ENCODE measurements at places on chromosomes 7 and 10.

DNA sequence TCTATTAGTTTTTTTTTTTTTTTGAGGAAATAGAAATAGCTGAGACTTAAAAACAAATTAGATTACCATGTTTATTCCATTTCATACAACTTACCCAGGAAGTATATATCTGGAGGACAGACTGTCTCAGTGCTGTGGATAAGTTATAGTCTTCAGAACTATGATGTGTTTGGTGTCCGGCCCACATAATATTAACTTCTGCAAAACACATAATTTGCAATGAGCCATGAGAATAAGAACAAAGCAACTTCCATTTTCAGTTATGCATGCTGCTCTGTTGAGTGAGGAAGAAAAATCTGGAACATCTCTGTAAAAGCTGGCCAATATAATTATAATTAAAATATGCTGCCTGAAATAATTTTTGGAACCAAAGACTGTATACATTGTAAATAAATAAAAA lies 130.9 kb downstream of the AGMO start:
- no peak for DNase-seq

DNA sequence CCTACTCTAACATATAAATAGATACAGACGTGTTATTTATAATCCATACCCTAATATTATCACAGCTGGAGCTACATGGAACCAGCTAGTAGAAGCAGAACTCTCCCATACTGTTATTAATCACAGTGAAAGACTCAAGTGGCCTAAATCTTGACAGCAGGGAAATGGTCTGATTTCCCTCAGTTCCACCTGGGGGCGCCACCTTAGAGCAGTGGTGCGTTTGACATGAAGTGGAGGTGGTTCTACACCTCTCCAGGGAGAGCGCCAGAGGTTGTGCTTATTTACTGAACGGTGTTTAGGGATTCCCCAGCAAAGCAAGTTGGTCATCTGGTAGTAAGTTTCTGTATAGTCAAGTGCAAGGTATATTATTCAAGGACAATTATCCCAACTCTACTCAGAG lies 17.6 kb downstream of the DNTT start:
- DNase-seq = no peak

DNA sequence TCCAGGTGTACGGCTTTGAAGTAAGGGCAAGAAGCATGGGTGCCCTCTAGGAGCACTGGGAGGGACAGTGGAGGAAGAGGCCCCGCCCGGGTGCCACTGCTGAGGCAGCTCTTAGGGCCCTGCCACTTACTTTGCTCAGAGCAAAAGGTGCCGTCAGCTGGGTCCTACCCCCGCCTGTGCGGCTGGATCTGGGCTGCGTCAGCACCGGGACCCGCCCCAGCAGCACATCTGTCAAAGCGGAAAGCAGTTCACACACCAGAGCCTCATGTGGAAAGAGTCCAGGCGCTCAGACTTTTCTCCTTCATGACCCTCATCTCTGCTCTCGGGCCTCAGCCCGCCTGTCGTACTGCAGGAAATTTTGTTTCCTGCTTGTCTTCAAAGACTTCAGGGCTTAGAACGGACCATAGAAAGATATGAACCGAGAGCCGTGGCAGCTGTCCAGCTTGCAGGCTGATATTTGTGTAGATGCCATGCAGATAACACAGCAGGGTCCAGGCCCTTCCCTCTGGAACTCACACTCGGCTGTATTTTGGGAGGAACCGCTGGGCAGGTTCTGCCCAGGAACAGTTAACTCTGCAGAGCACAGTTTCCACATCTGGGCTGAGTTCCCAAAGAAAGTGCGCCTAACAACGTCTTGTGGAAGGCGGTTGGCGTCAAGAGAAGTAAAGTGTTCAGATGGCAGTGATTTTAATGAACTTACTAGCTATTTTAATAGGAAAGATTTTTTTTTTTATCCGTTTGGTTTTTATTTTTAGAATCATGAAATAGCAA lies 44.3 kb upstream of the PRKAR1B start:
- DNase-seq = no peak

- peak; percentile 86 for DNase-seq
These were observed 88.9 kb upstream of the KLF6 start for GRCh38 chr10:3873728-3874461.

- peak; percentile 16 for DNase-seq
These were observed 355.7 kb upstream of the AKR1E2 start for GRCh38 chr10:4470231-4470835.

- DNase-seq = no peak
These were observed 274.0 kb downstream of the ELFN1 start for GRCh38 chr7:1943933-1944618.

DNA sequence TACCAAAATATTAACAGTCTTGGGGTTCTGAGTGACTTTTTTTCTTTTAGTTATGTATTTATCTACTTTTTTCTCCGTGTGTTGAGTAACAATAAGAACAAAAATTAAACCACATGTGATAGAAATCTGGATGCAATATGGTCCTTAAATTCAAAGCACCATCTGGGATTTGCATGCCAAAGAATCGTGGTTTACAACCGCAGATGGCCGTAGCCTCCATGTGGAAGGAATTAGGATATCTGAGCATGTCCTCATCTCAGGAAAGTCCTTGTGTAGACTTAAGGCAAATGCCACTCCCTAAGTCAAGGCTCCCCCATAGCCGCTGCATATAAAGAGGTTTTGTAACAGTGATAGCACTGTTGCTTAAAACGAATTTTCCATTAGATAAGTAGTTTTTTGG lies 304.0 kb downstream of the ZEB1 start:
- DNase-seq = no peak

DNA sequence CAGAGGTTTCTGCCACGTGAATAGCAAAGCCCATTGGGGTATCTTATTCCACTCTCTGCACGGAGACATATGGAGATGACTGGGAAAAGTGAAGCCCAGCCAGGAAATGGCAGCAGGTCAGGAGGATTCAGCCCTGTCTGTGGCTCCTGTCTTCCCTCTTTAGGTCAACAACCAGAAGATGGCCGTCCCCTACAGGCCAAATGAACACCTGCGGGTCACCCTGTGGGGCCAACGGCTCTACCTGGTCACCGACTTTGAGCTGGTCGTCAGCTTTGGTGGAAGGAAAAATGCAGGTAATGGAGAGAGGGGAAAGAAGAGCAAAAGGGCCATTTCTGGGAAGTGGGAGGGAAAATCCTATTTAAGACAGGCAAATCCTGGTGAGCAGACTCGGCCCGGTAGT lies 38.3 kb downstream of the EPHB4 start:
- DNase-seq = no peak

- peak; percentile 23 for DNase-seq
These were observed 152.9 kb downstream of the HGF start for GRCh38 chr7:81616951-81617350.

GRCh38 chr10:71135236-71135635 lies 77.1 kb upstream of the UNC5B start:
- DNase-seq = no peak

DNA sequence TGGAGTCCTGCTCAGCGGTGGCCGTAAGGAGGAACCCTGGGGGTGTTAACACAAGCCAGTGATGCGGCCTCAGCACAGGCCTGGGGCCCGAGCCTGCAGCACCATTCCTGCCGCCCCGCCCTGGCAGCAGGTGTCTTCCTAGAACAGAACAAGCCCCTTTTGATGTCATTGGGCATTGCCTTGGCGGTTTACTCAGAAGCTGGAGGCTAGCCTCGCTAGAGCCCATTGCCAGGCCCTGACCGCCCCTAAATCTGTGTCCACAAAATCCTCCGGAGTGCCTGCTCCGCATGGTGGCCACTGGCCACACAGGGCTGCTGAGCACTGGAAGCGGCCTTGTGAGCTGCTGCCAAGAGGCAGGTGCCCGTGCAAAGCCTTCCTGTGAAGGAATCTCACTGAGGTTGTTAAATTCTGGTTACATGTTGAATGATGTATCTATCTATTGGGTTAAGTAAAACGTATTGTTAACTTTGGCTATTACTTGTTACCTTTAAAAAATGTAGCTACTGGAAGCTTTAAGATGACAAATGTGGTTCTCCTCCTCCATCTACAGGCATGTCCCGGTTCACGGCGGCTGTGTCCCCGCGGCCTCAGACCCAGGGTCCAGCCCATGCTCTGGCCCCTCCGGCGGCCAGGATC lies 1.2 kb upstream of the INPP5A start:
- no peak for DNase-seq

DNA sequence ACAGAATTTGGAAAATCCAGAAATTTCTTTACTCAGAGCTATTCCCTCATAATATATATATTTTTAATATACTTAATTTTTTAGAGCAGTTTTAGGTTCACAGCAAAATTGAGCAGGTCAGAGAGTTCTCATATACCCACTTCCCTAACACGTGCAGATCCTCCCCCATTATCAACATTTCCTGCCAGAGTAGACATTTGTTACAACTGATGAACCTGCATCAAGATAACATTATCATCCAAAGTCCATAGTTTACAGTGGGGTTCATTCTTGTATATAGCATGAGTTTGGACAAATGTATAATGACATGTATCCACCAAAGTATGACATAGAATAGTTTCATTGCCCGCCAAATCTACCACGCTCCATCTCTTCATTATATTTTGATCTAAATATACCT lies 170.0 kb downstream of the PTEN start:
- no peak for DNase-seq

DNA sequence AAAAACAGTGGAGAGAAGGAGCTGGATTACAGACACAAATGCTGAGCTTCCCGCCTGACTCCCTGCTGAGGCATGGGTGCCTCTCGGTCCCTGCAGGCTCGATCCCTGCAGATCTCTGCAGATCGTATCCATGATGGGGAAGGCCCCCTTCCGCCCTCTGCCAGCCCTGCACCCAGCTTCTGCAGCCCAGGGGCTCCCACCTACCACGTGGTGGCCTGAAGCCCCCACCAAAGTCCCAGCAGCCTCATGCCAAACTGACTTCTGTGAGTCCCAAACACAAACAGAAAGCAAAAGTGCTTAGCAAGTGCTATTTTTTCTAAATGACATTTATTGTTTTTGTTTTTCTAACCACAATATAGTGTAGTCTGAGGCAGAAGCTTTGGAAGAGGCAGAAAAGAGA lies 127.1 kb upstream of the CHST15 start:
- no peak for DNase-seq

DNA sequence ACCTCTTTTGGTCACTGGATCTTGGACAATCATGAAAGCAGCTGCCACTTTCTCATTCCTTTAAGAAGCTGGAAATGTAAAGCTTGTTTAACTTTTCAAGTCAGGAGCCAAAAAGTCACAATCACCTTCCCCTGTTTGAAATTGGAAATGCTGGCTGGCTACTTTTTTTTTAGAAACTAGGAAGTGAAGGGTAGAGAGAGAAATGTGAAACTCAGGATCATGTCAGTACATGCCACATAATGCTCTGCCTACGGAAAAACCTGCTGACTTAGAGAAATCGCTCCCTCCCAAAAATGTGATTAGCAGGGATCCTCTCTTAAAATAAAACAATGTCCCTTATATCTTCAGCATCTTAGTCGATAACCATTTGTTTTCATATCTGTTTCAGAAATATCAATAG lies 188.4 kb upstream of the C7orf33 start:
- DNase-seq = no peak

DNA sequence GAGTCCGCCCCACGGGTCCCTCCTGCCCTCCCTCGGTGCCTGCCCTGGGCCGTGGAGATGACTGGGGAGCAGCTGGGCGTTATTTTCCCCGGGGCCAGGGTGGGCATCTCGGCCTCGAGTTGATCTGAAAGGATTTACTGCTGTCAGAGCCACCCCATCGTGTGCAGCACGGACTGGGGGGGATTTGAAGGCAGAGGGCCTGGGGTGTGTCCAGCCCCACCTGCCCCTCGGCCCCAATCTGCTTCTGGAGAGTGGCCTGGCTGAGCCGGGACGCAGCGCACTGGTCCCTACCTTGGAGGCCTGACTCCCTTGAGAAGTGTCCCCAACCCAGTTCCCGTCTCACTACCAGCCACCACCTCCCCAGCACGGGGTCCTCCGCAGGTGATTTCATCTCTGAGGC lies 24.2 kb upstream of the PFKFB3 start:
- DNase-seq = no peak

DNA sequence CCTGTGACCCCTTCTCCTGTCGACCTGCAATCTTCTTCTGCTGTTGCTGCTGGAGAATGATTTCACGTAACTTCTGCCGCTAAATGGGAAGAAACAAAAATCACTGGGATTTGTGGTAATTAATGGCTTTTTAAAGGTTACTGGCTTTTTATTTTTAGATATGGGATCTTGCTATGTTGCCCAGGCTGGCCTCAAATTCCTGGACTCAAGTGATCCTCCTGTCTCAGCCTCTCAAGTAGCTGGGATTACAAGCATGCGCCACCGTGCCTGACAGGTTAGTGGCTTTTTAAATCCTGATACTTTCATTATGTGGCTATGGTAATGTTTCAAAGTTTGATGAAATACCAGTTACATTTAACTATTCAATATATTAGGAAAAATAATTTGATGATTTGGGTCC lies 154.6 kb downstream of the GALNT11 start:
- DNase-seq = no peak

DNA sequence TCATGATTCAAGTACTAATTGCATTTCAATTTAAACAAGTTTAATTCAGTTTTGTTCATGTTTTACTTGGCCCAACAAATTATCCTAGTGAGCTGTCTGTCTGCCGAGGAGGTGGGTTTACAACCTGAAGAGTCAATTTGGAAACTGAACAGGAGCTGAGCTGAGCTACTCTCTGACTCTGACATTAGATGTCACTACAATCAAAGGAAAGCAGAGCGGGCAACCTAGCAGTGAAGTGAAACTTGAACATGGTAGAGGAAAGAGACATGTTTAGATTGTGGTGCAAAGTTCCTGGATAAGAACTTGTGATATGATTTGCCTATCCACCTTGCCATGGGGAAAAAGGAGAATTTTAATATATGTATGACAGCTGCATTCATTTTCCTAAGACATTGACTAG lies 9.6 kb upstream of the AGR3 start:
- peak; percentile 12 for DNase-seq

GRCh38 chr7:31550432-31550831 lies 36.5 kb downstream of the ITPRID1 start:
- DNase-seq = no peak

GRCh38 chr10:30422151-30422695 lies 11.8 kb upstream of the MAP3K8 start:
- DNase-seq = no peak

DNA sequence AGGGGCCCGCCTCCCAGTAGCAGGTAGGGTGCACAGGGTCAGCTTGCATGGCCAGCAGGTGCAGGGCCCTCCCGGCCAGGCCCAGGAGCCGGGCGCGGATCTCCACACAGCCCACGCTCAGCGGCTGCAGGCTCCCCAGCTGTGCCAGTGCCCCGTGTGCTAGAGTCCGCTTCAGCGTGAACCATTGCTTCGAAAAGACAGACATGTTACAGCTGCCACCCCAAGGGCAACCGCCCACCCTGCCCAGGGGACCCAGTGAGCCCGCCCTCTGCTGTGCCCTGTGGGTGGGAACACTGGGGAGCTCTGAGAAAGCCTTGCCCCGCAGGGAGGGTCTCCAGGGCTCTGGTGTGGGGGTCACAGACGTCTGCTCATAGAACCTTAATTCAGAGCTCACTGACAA lies 64.3 kb upstream of the NKX6-2 start:
- no peak for DNase-seq

- DNase-seq = peak; percentile 47
These were observed 113.0 kb downstream of the PDE1C start for GRCh38 chr7:31957090-31957720.

DNA sequence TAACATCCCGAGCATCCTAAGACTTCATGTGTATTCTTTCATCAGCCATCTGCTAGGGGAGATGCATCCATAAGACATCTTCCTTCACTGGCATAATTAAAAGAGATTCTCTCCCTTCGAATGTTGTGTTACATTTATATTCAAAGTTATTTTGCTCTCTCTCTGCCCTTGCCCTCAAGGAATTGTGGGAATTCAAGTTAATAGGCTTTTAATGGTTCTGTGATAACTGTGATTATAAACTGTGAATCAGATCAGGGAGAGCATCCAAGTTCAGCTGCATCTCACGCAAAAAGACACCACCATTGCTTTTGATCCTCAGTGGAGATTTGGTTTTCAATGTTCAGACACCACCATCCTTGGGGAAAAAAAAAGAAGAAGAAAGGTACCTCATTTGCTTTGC lies 9.2 kb upstream of the TEX36 start:
- DNase-seq = no peak
